Caki2 (cell line): ENCODE measurements at places on chromosomes 13 and 19.

GRCh38 chr13:74675182-74675581, 541.0 kb upstream of the KLF12 start:
- DNase-seq = no peak

GRCh38 chr13:35526577-35526976, 50.1 kb upstream of the MAB21L1 start:
- no peak for DNase-seq

DNA sequence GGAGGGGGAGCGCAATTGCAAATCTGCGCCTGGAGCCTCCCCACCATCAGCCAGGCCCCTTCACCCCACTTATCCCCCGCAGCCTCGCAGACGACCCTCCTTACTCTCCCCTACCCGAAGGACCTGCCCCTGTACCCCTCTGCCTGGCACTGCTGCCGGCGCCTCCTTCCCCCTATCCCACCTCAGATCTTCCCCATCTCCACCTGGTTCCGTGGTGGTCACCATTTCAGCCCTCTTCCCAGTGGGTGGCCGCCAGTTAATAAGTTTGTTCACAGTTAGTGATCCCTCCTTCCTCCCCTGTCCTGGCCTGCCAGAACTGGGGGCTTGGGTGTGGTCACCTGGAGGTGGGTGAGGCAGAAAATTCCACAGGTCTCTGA, 397 bp downstream of the SLC44A2 start:
- DNase-seq = no peak

- no peak for DNase-seq
Measured at GRCh38 chr19:547117-547516, 3.3 kb downstream of the GZMM start.

GRCh38 chr19:38869160-38869835, 8.8 kb downstream of the RINL start:
- DNase-seq = no peak

- DNase-seq = no peak
Measured at GRCh38 chr19:2691951-2692350, 10.5 kb downstream of the GNG7 start.

- DNase-seq = no peak
Measured at GRCh38 chr19:3020321-3020960, 8.6 kb downstream of the TLE2 start.

DNA sequence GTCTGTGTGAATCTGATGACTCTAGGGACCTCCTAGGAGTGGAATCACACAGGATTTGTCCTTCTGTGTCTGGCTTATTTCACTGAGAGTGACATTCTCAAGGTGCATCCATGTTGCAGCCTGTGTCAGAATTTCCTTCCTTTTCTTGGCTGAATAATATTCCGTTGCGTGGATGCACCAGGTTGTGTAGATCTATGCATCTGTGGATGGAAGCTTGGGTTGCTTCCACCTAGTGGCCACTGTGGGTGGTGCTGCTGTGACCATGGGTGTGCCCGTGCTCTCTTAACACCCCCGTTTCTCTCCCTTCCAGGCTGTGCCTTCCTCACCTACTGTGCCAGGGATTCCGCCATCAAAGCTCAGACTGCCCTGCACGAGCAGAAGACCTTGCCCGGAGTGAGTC, 26.2 kb downstream of the CELF5 start:
- DNase-seq = no peak

- no peak for DNase-seq
Measured at GRCh38 chr13:111929036-111929616, 137.8 kb upstream of the SOX1 start.

GRCh38 chr19:39438270-39438934, 2.7 kb upstream of the RPS16 start:
- DNase-seq = no peak

- DNase-seq = no peak
Measured at GRCh38 chr13:97570442-97570841, 136.5 kb downstream of the RAP2A start.

- no peak for DNase-seq
Measured at GRCh38 chr13:33931397-33932311, 113.7 kb downstream of the RFC3 start.

DNA sequence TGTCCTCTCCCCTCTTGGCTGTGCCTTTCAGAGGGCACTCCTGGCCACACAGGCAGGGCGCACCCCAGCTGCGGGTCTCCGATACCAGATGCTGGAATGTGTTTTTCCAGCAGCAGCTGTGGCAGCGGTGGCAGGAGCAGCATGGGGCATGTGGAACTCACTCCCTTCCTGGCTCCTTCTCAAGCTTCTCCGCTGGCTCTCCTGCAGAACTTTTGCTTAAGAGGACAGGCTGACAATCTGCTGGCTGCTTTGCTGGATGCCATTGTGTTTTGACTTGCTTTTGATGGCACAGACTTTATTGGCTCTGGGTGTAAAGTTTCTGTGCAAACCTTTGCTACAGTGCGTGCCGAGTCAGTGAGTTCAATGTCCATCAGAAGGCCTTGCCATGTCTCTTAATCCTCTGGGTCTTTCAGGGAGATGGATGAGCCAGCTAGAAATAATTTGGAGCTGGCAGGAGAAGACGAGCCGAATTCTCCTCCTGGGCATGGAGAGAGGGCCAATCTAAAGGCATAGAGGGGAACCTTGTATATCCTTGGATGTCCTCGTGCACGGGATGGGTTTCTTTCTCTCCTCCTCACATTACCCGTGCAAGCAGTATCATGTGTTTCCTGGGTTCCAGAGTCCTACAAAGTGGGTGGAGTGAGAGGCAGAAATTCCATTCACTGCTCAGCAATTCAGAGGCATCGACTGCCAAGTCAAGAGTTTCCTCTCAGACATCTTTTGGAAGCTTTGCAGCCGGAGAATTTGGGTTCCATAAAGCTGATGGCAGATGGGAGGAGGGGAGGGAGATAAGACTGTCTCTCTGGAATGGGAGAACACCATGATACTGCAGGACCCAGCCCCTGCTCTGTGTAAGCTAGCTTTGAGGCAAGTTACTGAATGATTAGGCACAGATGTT, 231.2 kb downstream of the FGF9 start:
- no peak for DNase-seq

GRCh38 chr19:40370997-40371801, 18.8 kb downstream of the HIPK4 start:
- DNase-seq = no peak

DNA sequence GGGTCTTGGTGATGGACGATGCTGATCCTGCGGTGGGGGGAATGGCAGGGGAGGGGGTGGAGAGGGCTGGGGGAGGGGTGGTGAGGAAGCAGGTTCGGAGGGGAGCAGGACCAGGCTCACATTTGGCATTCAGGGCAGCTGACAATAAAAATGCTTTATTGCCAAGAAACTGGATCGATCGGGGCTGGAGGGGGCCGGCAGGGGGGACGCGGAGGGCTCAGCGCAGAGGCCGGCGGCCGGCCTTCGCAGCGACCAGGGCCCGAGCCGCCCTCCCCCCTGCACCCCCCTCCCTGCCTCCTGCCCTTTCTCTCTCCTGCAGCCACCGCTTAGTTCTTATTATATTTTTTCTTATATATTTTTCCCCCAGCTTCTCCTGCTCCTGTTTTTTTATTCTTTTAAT, 18.1 kb upstream of the POU2F2 start:
- DNase-seq = no peak

- no peak for DNase-seq
Measured at GRCh38 chr13:68417801-68418200, 1187.7 kb upstream of the PCDH9 start.

DNA sequence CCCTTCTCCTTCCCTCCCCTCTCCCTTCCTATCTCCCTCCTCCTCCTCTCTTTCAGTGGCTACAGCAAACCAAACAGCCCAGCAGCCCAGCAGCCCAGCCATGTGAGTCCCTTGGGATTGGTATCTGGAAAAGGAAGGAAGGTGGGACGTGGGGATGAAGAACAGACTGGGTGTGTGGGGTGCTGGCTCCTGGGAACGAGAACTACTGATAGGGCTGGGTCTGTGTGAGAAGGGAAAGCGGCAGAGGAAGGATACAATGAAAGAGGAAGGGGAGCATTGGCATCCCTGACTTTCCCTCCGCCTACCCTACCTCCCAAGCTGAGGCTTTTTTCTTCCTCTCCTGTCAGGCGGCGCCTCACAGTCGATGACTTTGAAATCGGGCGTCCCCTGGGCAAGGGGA, 863 bp downstream of the AURKC start:
- DNase-seq = no peak

GRCh38 chr13:50526661-50527071, 316.8 kb downstream of the DLEU7 start:
- DNase-seq = no peak

DNA sequence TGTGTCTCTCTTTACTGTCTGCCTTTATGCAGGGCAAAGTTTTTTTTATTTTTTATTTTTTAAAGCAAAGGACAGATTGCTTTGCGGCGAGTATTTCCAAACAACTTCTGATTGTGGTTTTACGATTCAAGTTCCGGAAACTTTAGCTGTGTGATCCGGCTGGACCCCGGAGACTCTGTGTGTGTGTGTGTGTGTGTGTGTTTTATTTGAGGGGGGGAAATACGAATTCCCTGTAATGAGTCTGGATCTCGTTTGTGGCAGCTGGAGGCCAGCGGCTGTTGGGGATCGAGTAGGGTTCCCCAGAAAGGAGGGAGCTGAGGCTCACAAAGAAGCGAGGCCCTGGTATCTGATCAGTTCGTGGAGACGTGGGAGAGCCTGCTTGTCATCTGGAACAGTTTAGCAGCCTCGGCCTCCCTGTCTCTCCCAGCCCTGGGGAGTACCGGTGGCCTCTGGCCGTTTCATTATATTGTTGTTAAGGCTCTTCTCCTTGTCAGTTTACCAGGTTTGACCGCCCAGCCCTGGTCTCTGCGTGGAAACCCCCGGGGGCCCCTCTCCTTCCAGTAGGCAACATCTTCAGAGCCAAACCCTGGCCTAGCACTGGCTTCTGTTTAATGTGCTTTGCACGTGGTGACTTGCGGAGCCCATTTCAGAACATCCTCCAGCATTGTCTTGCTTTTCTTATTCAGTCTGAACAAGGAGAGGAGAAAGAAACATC, 1.3 kb downstream of the FARP1 start:
- DNase-seq = no peak

GRCh38 chr13:23651887-23652286, 81.7 kb downstream of the TNFRSF19 start:
- DNase-seq = no peak

DNA sequence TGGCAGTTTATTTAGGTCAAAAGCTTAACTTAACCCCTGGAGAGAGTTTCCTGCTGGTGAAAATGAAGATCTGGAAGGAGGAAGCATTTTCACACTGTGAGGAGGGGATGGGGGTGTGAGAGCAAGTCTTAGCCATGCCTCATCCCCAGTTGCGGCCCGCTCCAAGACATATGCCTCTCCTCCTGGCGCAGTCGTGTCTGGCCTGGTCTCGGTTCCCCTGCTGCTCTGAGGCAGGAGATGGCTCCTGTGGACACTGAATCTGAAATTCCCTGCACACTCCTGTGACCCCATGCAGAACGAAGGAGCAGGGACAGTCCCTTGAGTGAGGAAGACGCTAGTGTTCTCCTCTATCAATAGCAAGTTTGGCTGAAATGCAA, 360 bp upstream of the ZNF69 start:
- no peak for DNase-seq

DNA sequence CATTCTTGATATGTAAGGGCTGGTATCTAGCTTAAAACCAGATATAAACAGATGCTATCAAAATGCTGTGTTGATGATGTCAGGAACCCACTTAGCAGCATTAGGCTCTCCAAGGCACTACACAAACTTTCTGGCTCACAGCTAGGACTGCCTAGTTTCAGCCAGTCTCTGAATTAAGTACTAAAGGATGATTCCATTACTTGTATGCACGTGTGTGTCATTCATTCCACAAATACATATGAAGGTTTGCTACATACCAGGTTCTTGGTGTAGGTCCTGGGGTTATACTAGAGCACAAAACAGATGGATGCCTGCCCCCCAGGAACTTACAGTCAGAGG, 151.5 kb downstream of the RGCC start:
- no peak for DNase-seq

DNA sequence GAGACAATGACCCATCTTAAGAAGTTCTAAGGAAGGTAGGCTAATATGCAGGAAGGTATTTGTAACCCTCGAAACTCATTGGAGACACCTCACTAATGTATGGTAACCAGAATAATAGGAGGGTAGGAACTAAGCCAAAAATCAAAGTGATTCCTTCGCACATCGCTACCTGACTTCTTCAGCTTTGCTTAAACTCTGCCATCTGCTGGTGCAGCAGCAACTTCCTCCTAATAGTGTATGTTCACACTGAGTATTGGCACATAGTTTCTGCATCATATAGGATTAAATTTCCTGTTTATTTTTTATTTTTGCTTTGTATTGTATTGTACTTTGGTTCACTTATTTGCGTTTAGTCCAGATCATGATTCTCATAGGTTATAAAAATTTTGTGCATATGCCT, 676.2 kb downstream of the GPC5 start:
- DNase-seq = peak; percentile 2

- no peak for DNase-seq
Measured at GRCh38 chr19:49348305-49349189, 13.3 kb downstream of the CD37 start.
